ENCODE measurements at places on chromosomes 7 and 10. TPM values are rescaled to one million over a fixed set of nuclear protein-coding genes. Genes with fewer than 3 reads are reported as not detected.

The ZC3HAV1 gene
- 26.2 TPM for total RNA-seq

The GPR26 gene
- total RNA-seq, result not detected

The AKR1C8 gene
- total RNA-seq, result 0.12 TPM

The DRGX gene
- total RNA-seq, result not detected

The DPP6 gene
- not detected for total RNA-seq

The KIF11 gene
- 42.6 TPM for total RNA-seq

The GPR158 gene
- 1.1 TPM for total RNA-seq

The MMD2 gene
- not detected for total RNA-seq

The GIMAP8 gene
- not detected for total RNA-seq

The LDB3 gene
- total RNA-seq, result 0.16 TPM

The JCAD gene
- total RNA-seq, result 5.2 TPM

Data from H4 (cell line).